ENCODE measurements at places on chromosomes 16 and 17. TPM values are rescaled to one million over a fixed set of nuclear protein-coding genes. Genes with fewer than 3 reads are reported as not detected.
A peak's percentile ranks its signal among the peaks of the same experiment; 100 is the strongest.

Gene SOST
- polyA plus RNA-seq, result not detected

Gene SOX15
- polyA plus RNA-seq, result not detected

Gene ZPBP2
- polyA plus RNA-seq, result not detected

Gene RTN4RL1
- 0.44 TPM for polyA plus RNA-seq

Gene ESRP2
- polyA plus RNA-seq, result 0.64 TPM

DNA sequence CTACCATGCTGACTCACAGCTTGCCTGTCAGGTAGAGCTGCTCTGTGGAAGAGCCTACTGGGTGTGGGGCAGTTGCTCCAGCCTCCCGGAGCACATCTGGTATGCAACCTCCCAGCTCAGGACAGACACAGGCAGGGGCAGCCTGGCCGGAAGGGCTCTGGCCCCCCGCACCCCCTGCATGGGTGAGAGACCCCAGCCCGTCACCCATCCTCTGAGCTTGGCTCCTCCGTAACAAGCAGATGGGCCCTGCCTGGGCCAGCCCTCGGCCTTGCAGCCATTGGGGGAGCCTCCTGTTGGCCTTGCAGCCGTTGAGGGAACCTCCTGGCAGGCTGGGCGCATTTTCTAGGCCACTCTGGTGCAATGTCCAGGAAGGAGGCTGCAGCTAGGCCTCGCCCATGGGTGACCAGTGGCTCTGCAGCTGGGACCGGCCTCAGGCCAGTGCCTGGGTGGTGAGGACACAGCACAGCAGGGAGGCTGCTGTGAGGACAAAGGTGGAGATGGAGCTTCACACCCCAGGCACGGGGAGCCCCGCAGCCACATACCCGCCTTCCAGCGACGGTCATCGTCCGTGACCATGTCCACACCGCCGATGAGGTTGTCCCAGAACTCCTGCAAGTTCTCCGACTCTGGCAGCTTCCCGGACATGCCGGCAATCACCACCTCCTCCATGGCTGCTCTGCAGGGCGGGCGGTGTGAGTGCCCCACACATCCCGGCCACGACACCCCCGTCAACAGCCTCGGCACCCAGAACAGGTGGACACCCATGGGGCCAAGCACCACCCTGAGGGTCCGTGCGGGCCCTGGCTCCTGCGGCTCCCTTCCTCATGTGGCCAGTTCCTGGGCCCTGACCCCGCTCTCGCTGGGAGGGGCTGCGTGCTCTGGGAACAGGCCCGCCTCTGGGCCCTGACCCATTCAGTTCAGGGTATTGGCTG lies 2.0 kb downstream of the FASN start:
- H3K4me1 ChIP-seq, result peaks cover 6% of the 10 kb centered on the region
- peak; percentile 60 for DNase-seq
- peak overlapping the region; percentile 54 for H3K4me3 ChIP-seq
- no peak overlapping the region for H3K27ac ChIP-seq

DNA sequence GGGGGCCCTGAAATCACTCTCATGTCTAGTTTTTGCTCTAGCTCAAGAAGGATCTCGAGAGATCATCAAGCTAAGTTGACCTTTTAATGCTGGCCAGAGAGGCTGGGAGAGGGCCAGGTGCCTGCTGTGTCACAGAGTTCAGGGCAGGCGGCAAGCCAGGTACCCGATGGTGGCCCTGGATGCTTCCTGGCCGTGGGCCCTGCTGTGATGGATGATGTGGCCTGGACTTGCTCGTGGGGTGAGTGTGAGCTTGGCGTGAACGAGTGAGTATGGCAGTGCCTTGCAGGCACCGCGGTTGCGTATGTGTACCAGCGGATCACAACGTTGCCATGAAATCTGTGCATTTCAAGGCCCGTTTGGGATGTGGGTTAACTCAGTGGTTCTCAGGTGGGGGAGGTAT lies 7.4 kb downstream of the IRF8 start:
- peak overlapping the region; percentile 46 for H3K27ac ChIP-seq
- H3K4me3 ChIP-seq, result no peak overlapping the region
- peaks cover 54% of the 10 kb centered on the region for H3K4me1 ChIP-seq
- DNase-seq, result no peak
- no peaks in the 10 kb centered on the region for H3K27me3 ChIP-seq
- peaks cover 10% of the 10 kb centered on the region for H3K36me3 ChIP-seq

- H3K27me3 ChIP-seq, result no peaks in the 10 kb centered on the region
- peaks cover 12% of the 10 kb centered on the region for H3K4me1 ChIP-seq
- no peak for DNase-seq
- no peaks in the 10 kb centered on the region for H3K36me3 ChIP-seq
- no peak overlapping the region for H3K4me3 ChIP-seq
- H3K27ac ChIP-seq, result no peak overlapping the region
These were observed 75.5 kb downstream of the BMERB1 start for GRCh38 chr16:15509593-15510535.
